ENCODE measurements at places on chromosomes 1 and 21. TPM values are rescaled to one million over a fixed set of nuclear protein-coding genes. Genes with fewer than 3 reads are reported as not detected.

Gene TMEM54
- 21.1 TPM for total RNA-seq

Gene PLA2G4A
- 4.6 TPM for total RNA-seq

Gene TFF2
- total RNA-seq: not detected

Gene TMEM269
- 0.13 TPM for total RNA-seq

Gene PCP4L1
- 1.2 TPM for total RNA-seq

Gene SORT1
- 119 TPM for total RNA-seq

DNA sequence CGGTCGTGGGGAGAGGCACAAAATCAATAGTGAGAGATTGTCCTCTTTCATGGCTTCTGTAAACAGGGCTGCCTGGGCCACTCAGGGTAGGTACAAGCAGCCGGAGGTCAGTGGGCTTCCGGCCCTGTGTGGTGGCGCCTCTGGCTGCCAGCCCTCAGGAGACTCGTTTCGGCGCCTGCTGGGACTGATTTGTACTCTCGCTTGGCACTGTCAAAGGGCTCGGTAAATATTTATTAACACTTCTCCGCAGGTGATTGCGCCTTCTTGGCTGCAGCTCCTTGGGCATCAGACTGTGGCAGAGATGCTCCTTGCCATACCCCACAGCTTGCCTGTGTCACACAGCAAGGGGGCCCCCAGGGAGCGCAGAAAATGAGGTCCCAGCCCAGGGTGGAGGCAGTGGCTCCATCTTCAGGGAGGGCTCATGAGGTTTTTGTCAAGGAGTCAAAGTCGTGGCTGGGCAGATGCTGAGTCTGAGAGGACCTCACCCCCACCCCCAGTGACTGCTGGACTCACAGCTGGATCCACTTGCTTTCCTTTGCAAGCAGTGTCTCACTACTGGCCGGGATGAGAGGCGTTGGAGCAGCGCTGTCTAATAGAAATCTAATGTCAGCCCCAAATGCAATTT lies 262.5 kb downstream of the GRIK3 start:
- DNase-seq: no peak

- DNase-seq: no peak
Observed at GRCh38 chr1:119602169-119602568, 45.9 kb downstream of the ZNF697 start.

DNA sequence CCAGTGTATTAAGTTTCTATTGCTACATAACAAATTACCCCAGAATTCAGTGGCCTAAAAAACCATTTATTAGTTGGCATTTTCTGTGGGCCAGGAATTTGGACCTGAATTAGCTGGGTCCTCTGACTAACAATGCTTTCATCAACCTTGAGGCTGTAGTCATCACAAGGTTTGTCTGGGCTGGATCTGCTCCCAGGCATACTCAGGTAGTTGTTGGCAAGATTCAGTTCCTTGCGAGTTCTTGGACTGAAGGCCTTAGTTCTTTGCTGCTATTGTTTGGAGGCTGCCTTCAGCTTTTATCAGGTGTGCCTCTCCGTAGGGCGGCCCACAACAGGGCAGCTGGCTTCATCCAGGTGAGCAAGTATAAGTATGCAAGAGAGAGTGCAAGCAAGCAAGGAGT lies 31.4 kb upstream of the DEPDC1 start:
- DNase-seq: no peak

DNA sequence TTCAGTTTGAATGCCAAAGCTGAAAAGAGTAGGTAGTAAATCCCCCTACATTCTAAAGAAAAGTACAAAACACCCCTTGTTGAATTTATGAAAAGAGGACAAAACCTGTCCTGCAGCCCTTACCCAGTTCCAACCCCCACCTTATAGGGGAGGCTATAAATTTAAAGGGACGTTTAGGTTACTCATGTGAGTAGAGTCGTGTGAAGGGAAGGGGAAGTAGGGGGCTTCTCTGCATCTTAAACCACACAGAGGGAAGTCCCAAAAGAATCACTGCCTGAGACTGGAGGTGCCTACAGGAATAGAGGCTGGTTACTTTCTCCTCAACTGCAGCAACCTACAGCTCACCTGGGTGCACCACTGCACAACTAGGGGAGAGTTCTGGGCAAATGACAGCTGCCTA lies 36.7 kb upstream of the KIRREL1 start:
- no peak for DNase-seq

GRCh38 chr1:78408810-78409209 lies 82.0 kb upstream of the PTGFR start:
- DNase-seq: peak; percentile 56

All from aorta (tissue), 5 donors.